ENCODE measurements at places on chromosomes 1 and 21. TPM values are rescaled to one million over a fixed set of nuclear protein-coding genes. Genes with fewer than 3 reads are reported as not detected.

Gene CFAP410
- total RNA-seq, result 20.6 TPM

Gene RHBDL2
- not detected for total RNA-seq

Gene SLC44A3
- 129 TPM for total RNA-seq

Gene RIPPLY3
- not detected for total RNA-seq

Gene FALEC
- not detected for total RNA-seq

DNA sequence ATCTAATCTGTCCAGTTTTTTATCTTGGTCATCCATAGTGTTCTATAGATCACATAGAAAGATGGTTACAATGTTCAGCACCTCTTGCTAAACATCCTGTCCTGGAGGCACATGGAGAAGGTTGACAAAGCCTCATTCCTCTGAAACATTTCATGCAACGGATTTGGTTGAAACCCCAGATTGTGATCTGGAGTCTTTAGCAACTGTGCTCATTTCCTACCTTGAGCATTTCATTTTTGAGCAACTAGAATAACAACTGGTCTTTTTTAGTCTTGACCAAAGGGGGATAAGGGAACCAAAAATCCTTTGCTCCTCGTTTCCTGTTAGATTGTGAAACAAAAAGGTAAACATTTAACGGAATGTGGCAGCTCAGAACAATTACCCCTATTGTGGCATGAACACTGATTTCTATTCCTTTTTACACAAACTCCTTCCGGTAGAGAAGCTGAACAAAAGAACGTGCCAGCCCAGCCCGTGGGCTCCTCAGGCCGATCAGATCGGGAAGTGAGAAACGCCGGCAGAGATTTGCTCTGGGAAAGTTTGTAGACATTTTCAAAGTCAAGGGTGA is 94.7 kb upstream of the ERRFI1 start:
- peaks cover 10% of the 10 kb centered on the region for H3K27me3 ChIP-seq
- H3K4me3 ChIP-seq, result no peak overlapping the region
- peaks cover 13% of the 10 kb centered on the region for H3K36me3 ChIP-seq
- DNase-seq, result no peak

- H3K36me3 ChIP-seq, result no peaks in the 10 kb centered on the region
- peaks cover 3% of the 10 kb centered on the region for H3K27me3 ChIP-seq
- H3K4me3 ChIP-seq, result no peak overlapping the region
- peaks cover 4% of the 10 kb centered on the region for H3K4me1 ChIP-seq
Measured at GRCh38 chr1:183989078-183989577, 48.4 kb downstream of the COLGALT2 start.

GRCh38 chr1:32400876-32401631 is 6.8 kb upstream of the BSDC1 start:
- H3K4me3 ChIP-seq, result no peak overlapping the region
- peaks cover 2% of the 10 kb centered on the region for H3K27me3 ChIP-seq
- peak; percentile 91 for DNase-seq
- H3K36me3 ChIP-seq, result no peaks in the 10 kb centered on the region

DNA sequence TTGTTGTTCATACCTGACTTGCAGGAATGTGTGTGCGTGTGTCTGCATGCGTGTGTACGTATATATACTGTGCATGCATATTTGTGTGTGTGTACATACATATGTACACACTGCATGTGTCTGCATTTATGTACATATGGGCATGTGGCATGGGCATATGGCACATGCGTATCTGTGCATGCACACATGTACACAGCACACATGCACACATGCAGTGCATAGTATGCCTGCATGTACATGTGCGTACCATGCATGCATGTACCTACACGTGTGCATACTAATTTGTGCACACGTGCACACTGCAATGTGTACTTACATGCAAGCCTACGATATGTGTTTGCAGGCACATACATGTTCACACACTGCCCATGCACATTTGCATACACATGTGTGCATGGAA is 43.9 kb downstream of the GALNT2 start:
- no peak overlapping the region for H3K4me3 ChIP-seq
- peaks cover 15% of the 10 kb centered on the region for H3K4me1 ChIP-seq
- DNase-seq, result no peak
- peaks cover 3% of the 10 kb centered on the region for H3K27me3 ChIP-seq
- H3K36me3 ChIP-seq, result peaks cover 3% of the 10 kb centered on the region

- H3K36me3 ChIP-seq, result no peaks in the 10 kb centered on the region
- H3K4me3 ChIP-seq, result no peak overlapping the region
- H3K27ac ChIP-seq, result no peak overlapping the region
- DNase-seq, result no peak
- H3K27me3 ChIP-seq, result no peaks in the 10 kb centered on the region
Measured at GRCh38 chr1:99806882-99807281, 40.4 kb upstream of the FRRS1 start.

DNA sequence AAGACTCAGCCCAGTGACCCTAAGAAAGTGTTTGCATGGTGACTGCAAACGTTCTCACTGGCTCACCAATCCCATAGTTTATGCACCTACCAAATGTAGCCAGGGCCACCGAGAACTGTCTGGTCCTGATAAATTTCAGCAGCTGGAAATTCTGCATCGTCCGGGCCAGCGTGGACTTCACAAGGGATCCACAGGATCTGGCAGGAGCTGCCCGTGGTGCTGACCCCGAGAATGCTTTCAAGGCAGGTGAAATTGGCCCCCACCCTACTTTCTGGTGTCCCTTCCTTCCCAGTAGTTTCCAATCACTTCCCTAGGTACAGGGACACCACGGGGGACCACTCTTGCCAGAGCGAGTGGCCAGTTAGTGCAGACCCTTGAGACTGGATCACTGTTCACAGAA is 26.2 kb downstream of the UBASH3A start:
- no peak overlapping the region for H3K27ac ChIP-seq
- peaks cover 4% of the 10 kb centered on the region for H3K4me1 ChIP-seq
- H3K27me3 ChIP-seq, result peaks cover 8% of the 10 kb centered on the region
- no peak overlapping the region for H3K4me3 ChIP-seq

DNA sequence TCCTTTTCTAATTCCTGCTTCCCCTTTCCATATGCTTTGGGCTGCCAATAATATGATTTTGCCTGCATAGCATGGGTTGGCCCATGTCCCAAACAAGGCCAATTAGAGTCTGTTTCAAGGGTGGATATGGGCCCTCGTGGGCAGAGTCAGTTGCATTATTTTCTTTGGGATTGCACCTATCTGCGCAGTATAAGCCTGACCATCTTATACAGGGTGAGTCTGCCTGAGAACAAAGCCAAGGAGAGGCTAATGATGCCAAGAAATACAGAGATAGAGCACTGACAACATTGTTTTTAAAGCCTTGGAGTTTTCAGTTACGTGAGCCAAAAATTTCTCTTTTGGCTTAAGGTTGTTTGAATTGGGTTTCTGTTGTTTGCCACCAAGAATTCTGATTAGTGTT is 18.6 kb downstream of the OVAAL start:
- DNase-seq, result no peak
- peaks cover 8% of the 10 kb centered on the region for H3K4me1 ChIP-seq
- H3K4me3 ChIP-seq, result no peak overlapping the region
- no peaks in the 10 kb centered on the region for H3K36me3 ChIP-seq
- H3K27ac ChIP-seq, result no peak overlapping the region
- no peaks in the 10 kb centered on the region for H3K27me3 ChIP-seq

DNA sequence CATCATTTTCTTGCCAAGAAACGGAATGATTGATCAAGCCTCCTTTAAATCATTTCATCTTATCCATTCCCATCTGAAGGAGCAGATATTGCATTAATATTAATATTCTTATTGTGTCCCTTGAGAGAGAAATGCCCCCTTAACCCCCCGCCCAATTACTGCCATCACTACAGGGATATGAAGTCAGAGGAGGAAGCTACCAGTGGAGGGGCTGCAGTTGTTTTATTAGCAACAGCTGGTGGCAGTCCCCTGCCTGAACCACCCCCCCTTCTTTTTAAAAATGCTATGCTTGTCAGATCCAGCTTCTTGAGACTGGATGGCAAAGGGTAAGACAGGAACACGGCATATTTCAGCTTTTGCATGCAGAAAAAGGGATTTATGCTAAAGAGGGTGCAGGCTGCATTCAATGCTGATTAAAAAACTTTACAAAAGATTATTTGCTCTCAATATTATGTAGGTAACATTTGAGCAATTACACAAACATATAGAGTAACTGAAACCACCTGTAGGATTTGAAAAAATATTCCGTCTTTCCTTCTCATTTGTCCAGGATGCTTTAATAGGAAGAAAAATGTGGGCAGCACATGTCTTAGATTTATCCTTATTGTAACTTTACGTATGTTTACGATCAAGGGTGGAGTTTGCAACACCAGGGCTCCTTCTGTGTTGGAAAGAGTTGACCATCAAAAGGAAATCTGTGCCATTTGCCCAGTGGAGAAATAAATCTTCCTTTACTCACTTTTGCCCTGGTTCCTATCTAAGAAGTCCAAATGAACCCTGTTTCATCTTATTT is 77.7 kb downstream of the ZBTB18 start:
- H3K27ac ChIP-seq, result no peak overlapping the region
- DNase-seq, result no peak
- no peak overlapping the region for H3K4me3 ChIP-seq
- peaks cover 10% of the 10 kb centered on the region for H3K4me1 ChIP-seq
- H3K27me3 ChIP-seq, result peaks cover 3% of the 10 kb centered on the region
- H3K36me3 ChIP-seq, result no peaks in the 10 kb centered on the region

- H3K36me3 ChIP-seq, result no peaks in the 10 kb centered on the region
- no peak overlapping the region for H3K27ac ChIP-seq
- H3K4me1 ChIP-seq, result no peaks in the 10 kb centered on the region
- no peaks in the 10 kb centered on the region for H3K27me3 ChIP-seq
- H3K4me3 ChIP-seq, result no peak overlapping the region
- DNase-seq, result no peak
Measured at GRCh38 chr1:40232444-40232843, 15.3 kb upstream of the TMCO2 start.

- no peak overlapping the region for H3K27ac ChIP-seq
- no peak overlapping the region for H3K4me3 ChIP-seq
- H3K36me3 ChIP-seq, result peaks cover 9% of the 10 kb centered on the region
- no peaks in the 10 kb centered on the region for H3K4me1 ChIP-seq
- DNase-seq, result no peak
Measured at GRCh38 chr1:180652792-180653191, 21.0 kb downstream of the XPR1 start.

- no peak overlapping the region for H3K27ac ChIP-seq
- DNase-seq, result no peak
- H3K4me1 ChIP-seq, result peaks cover 29% of the 10 kb centered on the region
- H3K4me3 ChIP-seq, result no peak overlapping the region
Measured at GRCh38 chr1:153360190-153360589, 2.5 kb downstream of the S100A9 start.
